ENCODE measurements at places on chromosomes 7 and 10.

- H3K27me3 ChIP-seq = no peaks in the 10 kb centered on the region
- H3K4me1 ChIP-seq = peaks cover 3% of the 10 kb centered on the region
- no peak for DNase-seq
- H3K36me3 ChIP-seq = no peaks in the 10 kb centered on the region
- peak overlapping the region; percentile 13 for H3K27ac ChIP-seq
Measured at GRCh38 chr10:110649347-110650264, 5.5 kb downstream of the RBM20 start.

DNA sequence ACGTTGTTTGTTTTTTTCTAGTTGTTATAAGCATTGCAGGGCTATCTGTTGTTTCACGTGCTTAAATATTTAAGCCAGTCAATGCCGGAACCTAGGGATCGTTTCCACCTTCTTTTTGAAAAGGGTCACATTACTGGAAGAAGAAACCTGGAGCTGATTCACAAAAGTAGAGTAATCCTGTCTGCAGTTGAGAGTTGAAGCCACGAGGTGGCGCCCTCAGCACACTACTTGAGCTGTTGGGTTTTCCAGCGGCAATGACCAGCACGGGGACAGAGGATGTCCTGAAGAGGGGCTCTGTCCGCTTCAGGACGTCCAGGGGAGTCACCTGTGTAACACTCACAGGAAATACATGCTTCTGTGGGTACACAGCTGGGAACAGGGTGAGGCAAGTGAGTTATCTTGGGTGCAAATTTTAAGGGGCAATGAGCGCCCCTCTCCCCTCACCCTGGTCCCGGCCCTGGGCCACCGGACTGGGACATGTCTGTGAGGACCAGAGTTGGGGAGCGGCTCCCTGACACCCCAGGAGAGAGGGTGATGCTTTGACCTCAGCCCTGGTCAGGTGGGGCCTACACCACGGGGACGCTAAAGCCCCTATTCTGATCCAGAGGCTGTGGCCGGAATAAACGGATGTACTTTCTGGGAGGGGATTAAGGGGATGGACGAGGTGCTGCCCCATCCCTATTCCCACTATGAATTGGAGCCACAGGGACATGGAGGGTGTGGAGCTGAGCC is 26.3 kb upstream of the WDFY4 start:
- no peaks in the 10 kb centered on the region for H3K36me3 ChIP-seq
- H3K4me3 ChIP-seq = no peak overlapping the region
- no peak overlapping the region for H3K27ac ChIP-seq
- H3K4me1 ChIP-seq = peaks cover 4% of the 10 kb centered on the region
- peak; percentile 88 for DNase-seq

DNA sequence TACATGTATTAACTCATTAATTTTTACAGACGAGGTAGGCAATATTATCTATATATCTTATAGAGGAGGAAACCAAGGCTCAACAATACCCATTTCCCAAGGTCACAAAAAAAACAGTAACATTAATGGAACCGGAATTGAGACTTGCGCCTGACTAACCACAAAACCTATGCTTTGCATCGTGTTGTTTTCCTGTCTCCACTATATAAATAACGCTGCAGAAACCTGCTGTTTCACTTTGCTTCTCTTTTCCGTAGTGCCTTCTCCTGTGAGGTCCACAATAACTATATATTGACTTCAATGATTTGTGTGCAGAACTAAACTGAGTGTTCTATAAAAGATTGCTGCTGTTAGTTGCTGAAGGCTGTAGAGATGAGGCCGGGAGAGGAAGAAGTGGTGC is 97.7 kb upstream of the RPA3 start:
- DNase-seq = no peak
- no peak overlapping the region for H3K4me3 ChIP-seq
- H3K27ac ChIP-seq = no peak overlapping the region
- no peaks in the 10 kb centered on the region for H3K36me3 ChIP-seq
- no peaks in the 10 kb centered on the region for H3K4me1 ChIP-seq

- no peak overlapping the region for H3K27ac ChIP-seq
- no peak overlapping the region for H3K4me3 ChIP-seq
- no peaks in the 10 kb centered on the region for H3K27me3 ChIP-seq
- DNase-seq = peak; percentile 56
Measured at GRCh38 chr10:132522521-132523411, 14.8 kb upstream of the INPP5A start.

- DNase-seq = no peak
- peak overlapping the region; percentile 64 for H3K27ac ChIP-seq
- H3K4me1 ChIP-seq = peaks cover 24% of the 10 kb centered on the region
- H3K27me3 ChIP-seq = no peaks in the 10 kb centered on the region
- no peak overlapping the region for H3K4me3 ChIP-seq
- H3K36me3 ChIP-seq = no peaks in the 10 kb centered on the region
Measured at GRCh38 chr7:665736-666453, 60.6 kb upstream of the DNAAF5 start.

DNA sequence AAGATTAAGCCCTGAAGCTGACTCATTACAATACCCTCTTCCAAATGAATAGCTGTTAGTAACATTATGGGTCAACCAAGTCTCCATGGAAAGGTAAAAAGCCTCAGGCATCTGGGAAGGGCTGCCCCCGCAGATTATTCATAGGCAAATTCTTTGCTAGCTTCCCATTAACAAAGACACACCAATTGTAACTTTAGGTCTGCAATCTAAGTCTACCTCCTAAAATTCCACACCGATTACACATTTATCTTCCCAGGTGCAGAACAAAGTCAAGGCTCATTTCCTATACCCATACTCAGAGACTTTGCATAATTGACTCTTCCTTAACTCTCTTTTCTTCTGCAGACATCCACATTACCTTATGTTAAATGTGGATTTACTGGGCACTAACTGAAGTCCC is 826.3 kb upstream of the MBL2 start:
- DNase-seq = no peak
- no peaks in the 10 kb centered on the region for H3K36me3 ChIP-seq
- H3K27ac ChIP-seq = no peak overlapping the region
- no peaks in the 10 kb centered on the region for H3K27me3 ChIP-seq
- no peak overlapping the region for H3K4me3 ChIP-seq

DNA sequence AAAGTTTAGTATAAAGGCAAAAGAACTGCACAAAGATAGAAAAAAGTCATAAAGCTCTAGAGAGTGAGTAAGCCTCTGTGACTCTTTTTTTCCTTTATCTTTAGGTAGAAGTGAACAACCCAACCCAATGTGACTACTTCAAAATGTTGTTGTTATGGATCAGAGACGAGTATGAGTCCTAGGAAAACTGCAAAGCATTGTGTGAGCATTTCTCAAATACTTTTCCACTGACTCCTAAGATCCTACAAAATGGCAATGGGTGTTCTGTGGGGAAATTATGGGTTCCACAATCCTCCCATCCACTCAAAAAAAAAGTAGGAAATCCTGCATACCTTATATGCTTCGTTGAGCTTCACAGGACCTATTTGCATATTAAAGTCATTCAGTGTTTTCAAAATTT is 177.1 kb downstream of the DGKI start:
- no peak overlapping the region for H3K4me3 ChIP-seq
- H3K27me3 ChIP-seq = no peaks in the 10 kb centered on the region
- H3K36me3 ChIP-seq = no peaks in the 10 kb centered on the region
- no peak overlapping the region for H3K27ac ChIP-seq

GRCh38 chr7:75019800-75020199 is 53.8 kb downstream of the RCC1L start:
- H3K36me3 ChIP-seq = peaks cover 48% of the 10 kb centered on the region
- no peak overlapping the region for H3K4me3 ChIP-seq
- H3K27ac ChIP-seq = no peak overlapping the region

DNA sequence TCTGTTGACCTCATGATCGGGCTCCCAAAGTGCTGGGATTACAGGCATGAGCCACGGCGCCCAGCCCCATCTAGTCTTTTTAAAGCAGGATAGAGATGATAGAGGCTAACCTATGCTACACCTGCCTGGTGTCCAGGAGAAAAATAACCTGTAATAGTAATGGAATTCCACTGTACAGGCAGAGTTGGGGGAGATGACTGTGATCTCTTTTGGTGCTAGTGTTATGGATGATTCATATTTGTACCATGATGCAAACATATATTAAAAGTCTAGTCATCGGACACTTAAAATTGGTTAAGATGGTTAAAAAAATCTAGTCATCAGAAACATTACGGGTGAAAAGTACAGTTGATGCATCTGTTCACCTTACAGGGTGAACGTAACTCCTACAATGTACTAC is 6.1 kb upstream of the SAR1A start:
- H3K27me3 ChIP-seq = no peaks in the 10 kb centered on the region
- no peaks in the 10 kb centered on the region for H3K4me1 ChIP-seq
- H3K4me3 ChIP-seq = no peak overlapping the region
- DNase-seq = no peak
- no peak overlapping the region for H3K27ac ChIP-seq

GRCh38 chr7:114416129-114416990 is 1.7 kb downstream of the FOXP2 start:
- no peak for DNase-seq
- H3K36me3 ChIP-seq = no peaks in the 10 kb centered on the region
- peak overlapping the region; percentile 68 for H3K27ac ChIP-seq
- no peaks in the 10 kb centered on the region for H3K27me3 ChIP-seq
- no peaks in the 10 kb centered on the region for H3K4me1 ChIP-seq

GRCh38 chr10:99316374-99316773 is 12.8 kb upstream of the CNNM1 start:
- H3K4me1 ChIP-seq = no peaks in the 10 kb centered on the region
- H3K4me3 ChIP-seq = no peak overlapping the region
- DNase-seq = no peak
- H3K27me3 ChIP-seq = no peaks in the 10 kb centered on the region
- H3K36me3 ChIP-seq = no peaks in the 10 kb centered on the region
- H3K27ac ChIP-seq = no peak overlapping the region

DNA sequence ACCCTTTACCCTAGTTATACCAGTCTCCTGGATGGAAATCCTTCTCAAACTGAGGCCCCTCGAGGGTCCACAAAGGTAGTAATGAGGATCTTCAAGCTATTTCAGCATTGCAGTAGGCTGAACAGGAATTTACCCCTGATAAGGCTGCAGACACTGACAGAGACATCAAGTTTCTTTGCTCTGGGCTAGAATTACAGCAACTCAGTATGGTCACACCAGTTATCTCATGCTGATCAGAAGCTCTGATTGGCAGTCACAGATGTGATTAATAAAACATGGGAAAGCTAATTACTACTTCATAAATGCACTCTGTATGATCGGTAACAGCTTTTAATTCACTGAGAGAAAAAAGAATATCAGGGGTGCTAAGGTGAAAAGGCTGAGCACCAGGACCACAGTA is 30.6 kb downstream of the FAM204A start:
- DNase-seq = no peak
- no peaks in the 10 kb centered on the region for H3K27me3 ChIP-seq
- no peak overlapping the region for H3K4me3 ChIP-seq
- H3K27ac ChIP-seq = peak overlapping the region; percentile 60
- H3K36me3 ChIP-seq = peaks cover 6% of the 10 kb centered on the region
- no peaks in the 10 kb centered on the region for H3K4me1 ChIP-seq

DNA sequence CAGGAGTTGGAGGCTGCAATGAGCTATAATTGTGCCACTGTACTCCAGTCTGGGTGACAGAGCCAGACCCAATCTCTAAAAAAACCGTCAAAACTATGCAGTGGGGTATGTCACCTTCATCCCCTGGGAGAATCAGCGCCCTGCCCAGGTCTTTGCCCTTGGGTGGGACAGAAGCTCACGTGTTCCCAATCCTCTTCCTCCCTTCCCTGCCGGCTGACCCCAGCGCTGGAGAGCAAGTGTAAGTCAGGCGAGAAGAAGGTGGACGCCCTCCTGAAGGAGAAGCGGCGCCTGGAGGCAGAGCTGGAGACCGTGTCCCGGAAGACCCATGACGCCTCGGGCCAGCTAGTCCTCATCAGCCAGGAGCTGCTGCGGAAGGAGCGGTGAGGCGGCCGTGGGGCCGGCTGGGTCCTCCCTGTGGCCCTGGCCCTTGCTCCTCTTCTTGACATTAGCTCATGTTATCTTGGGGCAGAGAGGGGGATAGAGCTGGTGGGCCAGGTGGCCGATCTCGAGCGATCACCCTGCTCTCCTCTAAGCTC is 64.8 kb upstream of the GTF2IRD1 start:
- no peak for DNase-seq
- no peaks in the 10 kb centered on the region for H3K4me1 ChIP-seq
- no peaks in the 10 kb centered on the region for H3K27me3 ChIP-seq
- no peak overlapping the region for H3K27ac ChIP-seq
- peaks cover 53% of the 10 kb centered on the region for H3K36me3 ChIP-seq

- no peaks in the 10 kb centered on the region for H3K27me3 ChIP-seq
- no peaks in the 10 kb centered on the region for H3K4me1 ChIP-seq
Measured at GRCh38 chr7:25083201-25083600, 41.9 kb downstream of the CYCS start.

- DNase-seq = no peak
- peaks cover 26% of the 10 kb centered on the region for H3K4me1 ChIP-seq
- H3K27me3 ChIP-seq = no peaks in the 10 kb centered on the region
Measured at GRCh38 chr10:30227481-30227880, 121.6 kb downstream of the MTPAP start.

DNA sequence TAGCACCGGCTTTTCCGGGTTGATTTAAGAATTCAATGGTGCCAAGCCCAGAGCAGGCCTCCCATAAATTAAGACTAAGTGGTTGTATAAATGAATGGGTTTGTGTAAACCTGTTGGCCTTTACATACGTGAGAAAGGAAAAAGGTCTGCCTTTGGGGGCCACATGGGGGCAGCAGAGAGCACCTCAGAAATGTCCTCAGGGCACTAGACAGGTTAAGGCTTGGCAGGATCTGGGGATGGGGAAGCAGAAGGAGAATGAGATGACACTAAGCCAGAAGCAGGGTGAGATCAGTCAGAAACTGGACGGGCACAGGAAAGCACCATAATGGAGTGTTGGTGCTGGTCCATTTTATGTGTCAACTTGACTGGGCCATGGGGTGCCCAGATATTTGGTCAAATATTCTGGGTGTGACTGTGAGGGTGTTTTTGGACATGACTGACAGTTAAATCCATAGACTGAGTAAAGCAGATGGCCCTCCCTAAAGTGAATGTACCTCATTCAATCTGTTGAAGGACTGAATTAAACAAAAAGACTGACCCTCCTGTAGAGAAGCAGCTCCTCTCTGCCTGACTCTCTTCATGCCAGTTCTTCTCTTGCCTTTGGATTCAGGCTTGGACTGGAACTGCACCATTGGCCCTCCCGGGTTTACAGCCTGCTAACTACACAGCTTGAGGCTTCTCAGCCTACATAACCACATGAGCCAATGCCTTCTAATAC is 58.9 kb downstream of the FRMPD2 start:
- no peak overlapping the region for H3K4me3 ChIP-seq
- no peaks in the 10 kb centered on the region for H3K4me1 ChIP-seq
- DNase-seq = no peak
- H3K36me3 ChIP-seq = no peaks in the 10 kb centered on the region
- H3K27me3 ChIP-seq = no peaks in the 10 kb centered on the region

DNA sequence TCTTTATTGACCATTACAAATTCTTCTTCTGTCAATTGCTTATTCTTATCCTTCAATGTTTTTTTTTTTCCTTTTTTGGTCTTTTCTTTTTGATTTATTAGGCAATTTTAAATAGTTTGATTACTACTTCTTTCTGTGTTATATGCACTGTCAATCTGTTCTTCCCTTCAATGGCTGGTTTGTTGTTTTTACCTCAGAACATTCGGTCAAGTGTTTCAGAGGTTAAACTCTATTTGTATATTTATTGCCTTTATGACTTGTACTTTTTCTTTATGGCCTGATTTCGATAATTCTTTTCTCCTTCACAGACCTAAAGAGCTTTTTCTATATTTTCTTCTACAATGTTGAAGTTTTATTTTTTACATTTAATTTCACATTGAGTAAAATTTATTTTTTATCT is 171.5 kb upstream of the AKR1E2 start:
- no peaks in the 10 kb centered on the region for H3K4me1 ChIP-seq
- DNase-seq = no peak
- H3K36me3 ChIP-seq = no peaks in the 10 kb centered on the region

Measured in ascending aorta (tissue), 2 donors.